ENCODE measurements at places on chromosomes 1 and 21.

DNA sequence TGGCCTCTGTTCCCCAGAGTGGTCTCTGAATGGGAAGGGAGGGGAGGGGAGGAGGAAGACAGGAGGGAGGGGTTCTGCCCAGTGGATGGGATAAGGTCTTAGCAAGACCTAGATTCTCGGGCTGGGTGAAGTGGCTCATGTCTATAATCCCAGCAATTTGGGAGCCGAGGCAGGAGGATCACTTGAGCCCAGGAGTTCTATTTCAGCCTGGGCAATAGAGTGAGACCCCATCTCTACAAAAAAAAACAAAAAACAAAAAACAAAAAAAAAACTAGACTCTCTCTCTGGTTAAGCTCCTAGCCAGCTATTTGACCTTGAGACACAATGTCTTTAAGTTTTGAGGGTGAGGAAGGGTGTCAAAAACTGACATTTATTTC lies 11.4 kb downstream of the UQCRHL start:
- DNase-seq = no peak

- peak; percentile 65 for DNase-seq
Measured at GRCh38 chr1:63774617-63775417, 1.0 kb downstream of the ROR1 start.

GRCh38 chr1:147515045-147515869 lies 26.0 kb upstream of the BCL9 start:
- peak; percentile 61 for DNase-seq

DNA sequence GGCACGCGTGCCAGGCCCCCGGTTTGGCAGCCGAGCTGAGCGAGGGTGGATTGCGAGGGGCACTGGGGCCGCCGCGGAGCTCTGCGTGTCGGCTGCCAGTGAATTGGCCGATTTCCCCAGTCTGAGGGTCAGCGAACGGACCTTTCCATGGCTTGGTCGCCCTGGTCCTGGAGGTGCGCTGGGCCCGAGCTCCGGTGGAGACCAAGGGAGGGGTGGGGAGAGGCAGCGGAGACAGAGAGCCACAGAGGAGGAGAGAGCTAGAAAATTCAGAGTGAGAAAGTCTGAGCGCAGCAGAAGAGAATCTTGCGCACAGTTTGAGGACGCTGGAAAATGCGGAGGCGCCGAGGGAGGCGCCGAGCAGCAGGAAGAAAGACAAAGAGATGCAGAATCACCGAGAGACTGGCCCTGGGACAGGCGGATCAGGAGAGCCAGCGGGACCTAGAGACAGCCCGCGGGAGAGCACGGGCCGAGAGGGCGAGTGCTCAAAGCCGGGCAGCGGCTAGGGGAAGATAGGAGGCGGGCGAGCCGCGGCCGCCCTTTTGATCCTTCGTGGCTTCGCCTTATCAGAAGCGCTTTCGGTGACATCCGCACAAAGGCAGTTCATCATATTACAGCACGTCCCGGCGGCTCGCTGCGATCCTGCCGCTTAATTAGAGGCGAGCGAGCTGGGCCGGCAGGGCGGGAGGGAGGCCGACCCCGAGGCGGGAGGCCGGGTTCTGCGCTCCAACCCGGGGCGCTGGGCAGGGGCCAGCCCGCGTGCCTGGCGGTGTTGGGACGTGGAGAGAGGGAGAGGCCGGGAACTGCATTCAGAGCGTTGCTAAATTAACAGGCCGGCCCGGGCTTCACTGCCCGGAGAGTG lies 12.7 kb downstream of the PAX7 start:
- DNase-seq = peak; percentile 61

DNA sequence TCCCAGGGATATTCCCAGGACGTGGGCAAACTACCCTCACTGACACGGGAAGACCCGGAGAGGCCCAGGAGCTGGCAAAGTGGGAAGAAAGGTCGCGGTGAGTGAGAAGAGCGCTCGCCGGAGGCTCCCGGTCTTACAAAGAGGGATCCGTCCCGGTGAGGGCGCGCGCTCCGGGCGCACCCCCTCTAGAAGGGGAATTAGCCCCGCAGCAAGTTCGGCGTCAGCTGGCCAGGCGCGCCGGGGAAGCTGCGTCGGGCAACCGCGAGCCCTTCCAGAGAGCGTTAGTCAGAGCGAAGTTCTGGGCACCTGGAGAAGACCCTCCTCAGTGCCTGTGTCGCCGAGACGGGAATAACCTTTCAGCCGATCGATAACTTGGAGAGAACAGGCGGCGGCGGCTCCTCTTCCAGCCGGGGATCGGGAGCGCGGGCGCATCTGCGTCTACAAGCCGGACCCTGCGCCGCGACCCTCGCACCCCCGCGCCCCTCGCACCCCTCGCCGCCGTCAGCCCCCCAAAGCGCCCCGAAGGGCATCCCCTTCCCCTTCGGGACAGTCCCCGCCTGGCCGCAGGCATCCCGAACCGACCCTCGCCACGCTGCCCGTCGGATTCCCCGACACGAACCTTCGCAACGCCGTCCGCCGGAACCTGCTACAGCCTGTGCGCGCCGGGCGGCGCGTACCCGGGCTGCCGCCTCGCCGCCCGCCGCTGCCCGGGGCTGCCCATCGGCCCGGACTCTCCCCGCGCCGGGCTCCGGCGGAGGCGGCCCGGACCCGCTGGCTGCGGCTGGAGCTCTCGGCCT lies 485 bp downstream of the SIPA1L2 start:
- DNase-seq = peak; percentile 71
